Eye (tissue), 1 donor: ENCODE measurements at places on chromosomes 13 and 19.

GRCh38 chr19:49231804-49232203 is 74.2 kb downstream of the TRPM4 start:
- DNase-seq = no peak

- no peak for DNase-seq
These were observed 13.3 kb downstream of the KATNAL1 start for GRCh38 chr13:30294004-30294403.

DNA sequence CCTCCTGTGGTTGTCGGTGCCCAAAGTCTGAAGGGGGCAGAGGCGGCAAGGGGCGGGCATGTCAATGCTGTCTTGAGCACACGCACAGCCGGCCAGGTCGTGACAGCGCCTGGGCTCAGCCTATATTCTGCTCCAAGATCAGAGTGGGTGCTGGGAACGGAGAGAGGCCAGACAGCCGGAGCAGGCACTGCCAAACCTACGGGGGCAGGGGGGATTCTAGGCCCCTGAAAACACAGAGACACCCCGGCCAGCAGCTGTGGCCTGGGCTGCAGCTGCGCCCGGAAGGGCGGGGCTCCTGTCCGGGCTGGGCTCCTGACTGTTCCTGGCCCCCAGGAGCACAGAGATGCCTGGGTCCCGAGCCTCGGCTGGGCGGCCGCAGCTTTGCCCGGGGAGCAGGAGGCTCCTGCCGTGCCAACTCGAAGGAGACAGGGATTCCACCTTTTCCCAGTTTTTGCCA is 2662.9 kb upstream of the PCDH20 start:
- no peak for DNase-seq

GRCh38 chr13:78201411-78201810 is 282.8 kb upstream of the EDNRB start:
- DNase-seq = no peak

- peak; percentile 46 for DNase-seq
These were observed 87.2 kb upstream of the C1QTNF9B start for GRCh38 chr13:23984546-23984945.

DNA sequence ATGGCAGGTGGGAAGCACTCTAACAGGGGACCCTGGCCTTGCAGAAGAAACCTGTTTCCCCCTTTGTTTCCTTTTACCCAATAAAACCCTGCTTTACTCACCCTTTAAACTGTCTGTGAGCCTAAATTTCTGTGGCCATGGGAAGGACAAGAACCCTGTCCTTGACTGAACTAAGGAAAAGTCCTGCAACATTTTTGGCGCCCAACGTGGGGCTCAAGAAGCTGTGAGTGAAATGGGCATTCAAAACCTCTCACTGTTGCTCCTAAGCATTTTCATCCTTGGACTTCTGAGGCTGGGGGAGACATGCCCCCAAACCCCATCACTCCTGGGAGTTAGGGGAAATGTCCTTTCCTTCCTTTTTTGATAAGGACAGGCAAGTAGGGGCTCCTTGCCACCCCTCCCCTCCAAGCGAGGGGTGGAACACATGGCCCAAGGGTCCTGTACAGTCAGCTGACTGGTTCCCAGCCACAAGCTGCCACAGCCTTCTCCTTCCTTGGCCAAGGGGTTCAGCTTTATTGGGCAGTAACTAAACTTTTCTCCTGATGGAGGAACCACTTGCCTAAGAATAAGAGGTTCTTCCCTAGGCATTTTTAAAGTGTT is 381.6 kb downstream of the KLF5 start:
- DNase-seq = no peak

DNA sequence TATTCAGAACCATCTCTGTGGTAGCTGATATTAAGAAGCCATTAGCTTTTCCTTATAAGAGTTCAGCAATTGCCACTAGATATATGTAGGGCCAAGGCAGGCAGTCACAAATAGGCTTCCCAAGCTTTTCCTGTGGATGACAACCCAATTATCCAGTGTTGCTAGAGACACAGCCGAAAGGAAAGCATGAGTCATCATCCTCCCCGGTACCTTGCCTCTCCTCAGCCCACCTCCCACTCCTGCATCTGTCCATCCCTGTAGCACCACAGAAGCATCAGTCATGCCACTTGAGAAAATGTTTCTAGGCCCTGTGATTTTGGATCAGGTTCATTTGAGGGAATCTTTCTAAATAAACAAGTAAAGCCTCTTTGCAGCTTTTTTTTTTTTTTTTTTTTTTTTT is 204.3 kb downstream of the DNAJC15 start:
- DNase-seq = no peak

- DNase-seq = no peak
These were observed 4.6 kb upstream of the PEAK3 start for GRCh38 chr19:2286402-2287140.

DNA sequence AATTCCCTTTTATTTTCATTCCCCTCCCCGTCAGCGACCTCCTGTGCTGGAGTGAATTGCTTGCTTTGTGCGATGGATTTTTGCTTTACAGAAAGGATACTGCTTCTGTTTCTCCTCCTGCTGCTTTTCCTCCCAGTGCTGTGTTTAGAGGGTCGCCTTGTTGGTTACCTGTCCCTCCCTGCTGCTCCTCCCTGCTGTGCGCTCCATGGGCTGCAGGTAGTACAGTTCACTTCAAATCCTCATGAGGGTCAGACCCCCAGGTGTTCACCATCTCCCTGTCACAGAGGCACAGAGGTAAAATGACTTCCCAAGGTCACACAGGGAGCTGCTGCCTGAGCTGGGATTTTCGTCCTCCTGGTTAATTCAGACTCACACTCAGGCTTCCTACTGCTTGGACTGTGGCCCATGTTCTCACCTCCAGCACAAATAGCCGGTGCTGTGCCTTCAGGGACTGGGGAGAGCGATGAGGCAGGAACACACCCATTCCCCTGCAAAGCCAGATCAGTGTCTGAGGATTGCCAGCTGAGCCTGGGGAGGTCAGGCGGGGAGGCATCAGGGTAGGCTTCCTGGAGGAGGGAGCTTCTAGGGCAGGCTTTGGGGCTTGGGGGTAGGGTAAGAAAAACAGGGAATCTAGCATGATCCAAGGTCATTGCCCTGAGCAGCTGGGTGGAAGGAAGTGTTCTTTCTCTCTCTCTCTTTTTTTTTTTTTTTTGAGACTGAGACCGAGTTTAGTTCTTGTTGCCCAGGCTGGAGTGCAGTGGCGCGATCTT is 14.4 kb downstream of the BICRA start:
- DNase-seq = no peak

- DNase-seq = no peak
These were observed 7.9 kb downstream of the PBX4 start for GRCh38 chr19:19610376-19611202.

DNA sequence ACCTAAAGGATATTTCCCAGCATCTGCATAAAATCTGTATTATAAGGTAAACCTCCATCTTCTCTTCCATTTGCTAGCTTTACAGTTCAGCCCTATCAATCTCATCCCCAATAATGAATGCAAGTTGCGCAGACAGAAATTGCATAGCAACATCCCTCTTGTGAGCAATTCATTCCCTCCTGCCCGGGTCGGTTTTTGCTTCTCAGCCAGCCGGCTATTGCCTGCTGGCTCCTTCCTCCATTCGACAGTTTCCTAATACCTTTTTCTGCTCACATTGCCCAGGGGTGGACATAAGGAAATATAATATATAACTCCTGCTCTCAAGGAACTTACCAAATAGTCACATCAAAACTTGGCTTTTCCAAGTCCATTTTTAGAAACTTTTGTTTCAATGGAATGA is 125.2 kb downstream of the FGF9 start:
- no peak for DNase-seq

DNA sequence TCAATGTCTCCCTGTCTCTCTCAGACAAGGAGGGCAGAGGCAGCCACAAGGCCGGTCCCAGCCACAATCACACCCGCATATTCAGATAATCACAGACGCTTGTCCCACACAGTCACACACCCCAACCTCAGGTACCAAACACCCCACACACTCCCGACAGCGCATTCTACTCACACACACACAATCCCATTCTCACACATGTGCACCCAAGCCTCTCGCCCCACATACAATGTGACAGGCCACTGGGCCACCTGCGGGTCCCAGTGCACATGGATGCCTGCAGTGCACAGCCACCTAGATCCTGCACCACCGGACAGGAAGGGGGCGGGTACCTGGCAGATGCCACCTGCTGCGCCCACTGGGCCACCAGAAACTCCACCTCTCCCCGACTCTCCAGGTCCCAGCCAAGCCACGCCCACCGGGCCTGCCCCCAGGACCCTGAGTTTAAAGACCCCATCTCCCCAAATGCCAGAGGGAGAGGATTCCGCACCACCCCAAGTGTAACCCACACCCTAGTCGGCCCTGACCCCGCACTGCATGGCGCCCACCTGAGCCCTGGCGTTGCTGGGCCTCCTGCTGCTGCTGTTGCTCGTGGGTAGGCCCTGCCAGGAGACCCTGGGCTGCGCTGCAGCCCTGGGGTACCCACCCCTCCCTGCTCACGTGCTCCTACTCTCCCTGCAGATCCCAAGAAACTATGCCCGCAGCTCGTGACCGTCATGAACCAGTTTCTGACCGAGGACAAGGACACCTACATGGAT is 10.6 kb downstream of the SCGB2B2 start:
- no peak for DNase-seq

- no peak for DNase-seq
These were observed 48.9 kb upstream of the TNFSF11 start for GRCh38 chr13:42525035-42525504.

GRCh38 chr13:33235564-33235963 is 50.0 kb downstream of the STARD13 start:
- DNase-seq = no peak

DNA sequence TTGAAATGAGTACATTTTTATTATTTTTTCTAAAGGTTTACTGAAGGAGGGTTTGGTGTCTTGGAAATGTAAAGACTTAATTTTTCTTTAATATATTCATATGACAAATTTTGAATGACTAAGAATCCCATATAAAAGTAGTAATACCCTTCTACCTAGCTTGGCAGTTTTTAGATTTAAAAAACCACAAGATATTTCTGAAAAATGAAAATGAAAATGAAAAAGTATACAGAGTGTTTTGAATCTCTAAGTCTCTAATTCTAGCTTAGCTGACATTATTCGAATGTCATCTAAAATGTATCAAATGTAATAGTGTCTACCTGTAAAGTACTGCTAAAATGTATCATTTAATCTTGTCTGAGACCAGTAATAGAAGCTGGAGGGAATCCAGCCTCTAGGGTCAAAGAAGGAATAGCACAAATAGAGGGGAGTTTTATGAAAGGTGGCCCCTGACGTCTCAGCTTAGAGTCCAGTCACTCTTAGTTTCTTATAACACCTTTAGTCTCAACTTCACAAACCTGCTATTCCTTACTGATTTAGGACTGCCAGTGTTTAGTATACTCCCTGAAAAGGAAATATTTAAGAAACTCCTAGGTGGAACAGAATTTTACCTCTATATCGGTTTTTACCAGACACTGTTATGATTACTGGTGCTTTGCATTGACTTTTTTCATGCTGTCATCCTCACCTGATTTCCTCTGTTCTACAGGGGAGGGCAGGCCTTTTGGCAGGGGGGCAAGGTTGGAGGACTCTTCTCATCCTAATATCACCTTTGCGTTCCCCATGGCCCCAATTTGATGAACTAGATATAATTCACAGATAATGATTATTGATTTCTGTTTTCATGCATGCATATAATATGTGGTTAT is 16.2 kb upstream of the MIR17HG start:
- no peak for DNase-seq

- no peak for DNase-seq
These were observed 5.9 kb downstream of the TTYH1 start for GRCh38 chr19:54421169-54421516.

GRCh38 chr13:23652909-23653726 is 82.9 kb downstream of the TNFRSF19 start:
- no peak for DNase-seq

GRCh38 chr13:113918981-113919701 is 54.7 kb downstream of the C13orf46 start:
- DNase-seq = no peak

DNA sequence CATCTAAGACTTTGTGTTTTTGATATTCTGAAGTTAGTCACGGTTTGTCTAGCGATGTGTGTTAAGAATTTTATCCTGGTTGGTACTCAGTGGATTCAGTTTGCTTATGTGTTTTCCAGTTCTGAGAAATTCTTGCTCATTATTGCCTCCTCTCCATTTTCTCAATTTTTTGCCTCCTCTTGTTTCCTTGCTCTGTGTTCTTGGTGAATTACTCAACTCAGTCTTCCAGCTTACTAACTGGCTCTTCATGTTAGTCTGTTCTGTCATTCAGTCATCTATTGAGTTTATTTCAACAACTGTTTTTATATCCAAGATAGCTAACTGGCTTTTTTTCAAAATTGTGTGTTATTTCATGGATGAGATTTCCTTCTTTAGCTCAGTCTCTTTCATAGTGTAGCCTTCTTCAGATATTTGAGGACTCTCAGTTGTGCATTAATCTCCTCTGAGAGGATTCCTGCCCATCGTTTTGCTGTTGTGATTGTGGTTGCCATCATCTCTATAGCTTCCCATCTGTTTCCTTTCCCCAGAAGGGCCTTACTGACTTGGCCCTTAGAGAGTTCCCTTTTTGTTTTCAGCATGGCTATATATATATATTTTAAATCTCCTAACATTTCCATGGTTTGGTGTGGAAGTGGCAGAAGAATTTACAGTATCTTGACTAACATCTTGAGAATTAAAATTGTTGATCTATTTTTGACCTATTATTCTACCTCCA is 6.2 kb downstream of the SETDB2 start:
- no peak for DNase-seq

- DNase-seq = no peak
These were observed 14.4 kb downstream of the MYO16 start for GRCh38 chr13:108643646-108644353.

GRCh38 chr19:41595258-41595889 is 19.4 kb downstream of the CEACAM21 start:
- DNase-seq = peak; percentile 45

DNA sequence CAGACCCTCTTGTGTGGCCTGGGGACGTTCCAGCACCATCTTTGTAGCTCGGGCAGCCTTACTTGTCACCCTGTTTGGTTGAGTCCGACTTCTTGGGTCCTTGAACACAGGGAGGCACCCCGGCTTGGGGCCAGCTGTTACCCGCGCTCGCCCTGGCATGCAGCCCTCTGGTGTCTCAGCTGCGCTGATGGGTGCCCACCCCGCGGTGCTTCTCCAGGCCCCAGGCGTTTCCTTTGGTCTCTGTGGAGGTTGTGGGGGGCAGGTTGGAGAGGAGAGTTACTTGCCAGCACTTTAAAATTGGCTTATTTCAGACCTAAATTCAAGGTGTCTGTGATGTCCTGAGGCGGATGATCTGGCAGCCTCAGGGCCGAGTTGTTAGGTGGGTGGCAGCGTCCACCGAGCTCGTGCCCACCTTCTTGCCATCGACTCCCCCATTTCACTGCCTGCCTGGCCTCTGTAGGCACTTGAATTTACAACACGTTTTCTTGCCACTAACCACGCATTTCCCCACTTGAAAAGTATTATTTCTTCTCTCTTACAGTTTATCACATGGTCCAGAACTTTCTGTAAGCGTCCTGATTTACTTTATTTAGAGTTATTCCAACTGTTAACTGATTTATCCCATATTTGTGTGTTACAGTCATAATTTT is 16.9 kb downstream of the UBAC2 start:
- DNase-seq = no peak

- no peak for DNase-seq
These were observed 188.5 kb downstream of the LACC1 start for GRCh38 chr13:44068169-44068568.

GRCh38 chr13:101624210-101624922 is 171.9 kb downstream of the ITGBL1 start:
- DNase-seq = peak; percentile 16
